ENCODE measurements at places on chromosomes 5 and 9. TPM values are rescaled to one million over a fixed set of nuclear protein-coding genes. Genes with fewer than 3 reads are reported as not detected.
A peak's percentile ranks its signal among the peaks of the same experiment; 100 is the strongest.

GRCh38 chr9:82152181-82152580, 163.6 kb downstream of the SPATA31D1 start:
- DNase-seq, result no peak

- DNase-seq, result no peak
These were observed 22.4 kb downstream of the SPINK5 start for GRCh38 chr5:148085977-148086705.

GRCh38 chr5:126460459-126460858, 37.2 kb downstream of the GRAMD2B start:
- DNase-seq, result peak; percentile 44

- DNase-seq, result no peak
These were observed 123.9 kb downstream of the EHMT1 start for GRCh38 chr9:137742698-137743097.

GRCh38 chr5:410911-411517, 32.0 kb upstream of the EXOC3 start:
- peak; percentile 73 for DNase-seq

- no peak for DNase-seq
These were observed at the start of gene CARD9 for GRCh38 chr9:136373300-136374182. TSS of gene CARD9 (minus strand) at chr9:136373669. CDS start at chr9:136372078, 1,591 bp downstream.

GRCh38 chr5:100667161-100667630, 132.0 kb downstream of the FAM174A start:
- DNase-seq, result peak; percentile 52

DNA sequence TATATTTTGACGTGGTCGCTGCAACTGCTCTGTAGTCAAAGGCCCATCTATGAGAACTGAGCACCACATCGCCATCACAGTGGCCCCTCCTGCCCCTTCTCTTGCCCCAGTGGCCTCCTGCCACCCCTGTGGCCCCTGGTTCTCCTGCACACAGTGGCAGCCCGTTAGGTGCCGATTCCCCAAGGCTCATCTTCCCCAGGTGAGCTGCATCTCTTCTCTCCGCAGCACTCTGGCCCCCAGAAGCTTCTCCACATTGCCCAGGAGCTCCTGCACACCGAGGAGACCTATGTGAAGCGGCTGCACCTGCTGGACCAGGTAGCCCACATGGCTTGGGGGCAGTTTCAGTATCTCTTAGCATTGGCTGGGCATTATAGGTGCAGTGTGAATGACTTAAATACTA, 55.4 kb downstream of the FGD3 start:
- no peak for DNase-seq

SIGMAR1 gene
- 103 TPM for total RNA-seq

FCN2 gene
- not detected for total RNA-seq

SNCAIP gene
- total RNA-seq, result not detected

GPR151 gene
- total RNA-seq, result not detected

IFNA21 gene
- total RNA-seq, result not detected

FAXDC2 gene
- 17.8 TPM for total RNA-seq

CDH9 gene
- total RNA-seq, result not detected

All from myocyte (in vitro differentiated cells).